H7 (cell line): ENCODE measurements at places on chromosomes 7 and 10.

DNA sequence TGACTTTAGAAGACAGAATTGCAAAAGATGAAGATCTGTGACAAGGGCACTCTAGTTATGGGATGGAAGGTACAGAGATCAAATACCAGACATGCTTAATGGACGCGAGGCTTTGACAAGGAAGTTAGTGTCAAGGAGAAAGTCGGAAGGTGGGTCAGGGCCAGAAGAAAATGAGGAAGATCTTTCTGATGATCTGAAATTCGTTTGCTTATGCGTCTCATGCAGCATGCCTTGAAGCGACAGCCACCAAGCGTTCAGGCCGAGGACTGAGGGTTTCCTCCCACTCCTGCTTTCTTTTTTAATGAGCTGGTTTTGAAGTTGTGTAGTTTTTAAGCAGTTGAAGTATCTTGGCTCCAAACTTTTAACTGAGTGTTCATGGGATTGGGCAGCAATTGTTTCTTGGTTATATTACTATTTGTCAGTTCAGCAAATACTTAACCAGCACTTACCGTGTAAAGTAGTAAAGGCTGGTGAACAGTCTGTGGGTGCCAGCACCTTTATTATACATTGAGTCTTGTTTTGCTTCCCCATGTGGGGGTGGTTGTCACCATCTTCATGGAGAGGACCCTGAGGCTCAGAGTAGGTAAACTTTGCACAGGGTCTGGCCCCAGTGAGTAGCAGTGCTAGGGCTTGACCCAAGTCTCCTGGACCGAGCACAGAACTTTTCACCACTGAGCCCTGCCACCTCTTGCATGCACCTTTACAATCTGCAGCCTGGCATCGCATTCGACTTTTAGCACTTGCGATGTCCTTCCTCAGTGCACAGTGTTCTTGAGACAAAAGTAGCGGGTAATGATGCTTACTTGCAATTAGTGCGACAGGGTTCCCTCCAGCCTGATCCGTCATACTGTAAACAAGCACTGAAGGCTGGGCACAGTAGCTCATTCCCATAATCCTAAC, 14.3 kb upstream of the BHLHA15 start:
- no peak for DNase-seq

GRCh38 chr10:114279289-114279688, 40.2 kb downstream of the VWA2 start:
- DNase-seq: no peak

DNA sequence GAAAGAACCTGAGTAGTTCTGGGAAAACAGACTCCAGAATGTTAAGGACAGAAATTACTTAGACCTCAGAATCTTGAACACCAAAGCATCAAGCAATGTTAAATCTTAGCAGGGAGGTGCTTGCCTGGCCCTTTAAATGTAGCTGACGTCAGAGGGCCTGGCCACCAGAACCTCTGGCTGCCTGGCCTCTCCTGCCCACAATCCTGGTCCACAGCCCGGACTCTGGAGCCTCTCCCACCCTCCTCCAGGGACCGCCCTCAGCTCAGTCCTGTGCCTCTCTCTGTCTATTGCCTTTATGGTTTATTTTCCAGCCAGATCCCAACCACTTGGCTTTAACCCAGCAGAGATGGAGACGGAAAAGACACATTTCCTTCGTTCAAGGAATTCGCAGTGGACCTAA, 42.2 kb upstream of the EGR2 start:
- peak; percentile 26 for DNase-seq

- no peak for DNase-seq
Measured at GRCh38 chr7:39749177-39749576, 125.8 kb downstream of the RALA start.

- DNase-seq: no peak
Measured at GRCh38 chr7:34096198-34096651, 190.9 kb downstream of the BMPER start.

GRCh38 chr10:42990016-42990720, 86.7 kb upstream of the RET start:
- DNase-seq: peak; percentile 31

- peak; percentile 57 for DNase-seq
Measured at GRCh38 chr10:124494046-124494807, 32.6 kb downstream of the LHPP start.

GRCh38 chr10:121640266-121640665, 42.0 kb upstream of the FGFR2 start:
- DNase-seq: no peak

- no peak for DNase-seq
Measured at GRCh38 chr7:140484951-140485499, 5.7 kb upstream of the MKRN1 start.

DNA sequence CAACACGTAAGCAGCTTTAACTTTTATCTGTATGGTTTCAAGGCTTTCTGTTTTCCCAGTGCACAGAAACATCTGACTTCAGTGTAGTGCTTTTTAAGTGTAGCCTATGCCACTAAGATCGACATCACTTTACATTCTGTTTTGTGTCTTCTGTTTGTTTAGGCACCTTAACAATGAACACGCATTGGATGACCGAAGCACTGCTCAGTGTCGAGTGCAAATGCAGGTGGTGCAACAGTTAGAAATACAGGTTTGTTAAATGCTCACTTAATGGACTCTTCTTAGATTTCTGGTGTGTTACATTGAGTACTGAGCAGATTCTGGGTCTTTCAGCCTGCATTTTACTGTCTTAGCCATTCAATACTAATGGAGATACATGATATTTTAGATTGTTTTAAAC, 237.4 kb downstream of the FOXP2 start:
- DNase-seq: no peak

GRCh38 chr7:27185013-27185853, at the start of gene HOXA11:
HOXA11 (minus strand) TSS chr7:27185232; CDS start chr7:27185144, 88 bp downstream.
- peak; percentile 76 for DNase-seq

GRCh38 chr7:6615723-6616555, 529 bp downstream of the ZNF853 start:
- DNase-seq: peak; percentile 90

GRCh38 chr7:504221-505111, 15.2 kb downstream of the PDGFA start:
- no peak for DNase-seq

GRCh38 chr7:118288098-118288497, 63.6 kb downstream of the ANKRD7 start:
- no peak for DNase-seq

DNA sequence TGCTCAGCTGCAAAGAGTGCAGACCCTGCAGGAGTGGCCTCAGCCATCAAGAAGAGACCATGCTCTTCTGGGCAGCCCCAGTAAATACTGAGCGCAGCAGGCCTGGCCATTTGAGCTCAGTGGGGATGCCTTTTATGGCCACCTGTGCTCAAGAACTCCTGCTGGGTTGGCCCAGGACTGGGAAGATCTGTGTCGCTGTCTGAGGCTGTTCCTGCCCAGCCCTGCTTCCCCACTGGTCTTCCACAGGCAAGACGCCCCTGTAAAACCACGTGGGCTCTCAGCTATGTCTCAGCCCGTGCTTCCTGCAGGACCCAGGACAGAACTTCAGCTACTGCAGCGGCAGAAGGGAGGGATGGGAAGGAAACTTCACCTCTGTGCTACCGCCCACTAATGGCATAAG, 10.5 kb upstream of the PPIF start:
- peak; percentile 62 for DNase-seq

DNA sequence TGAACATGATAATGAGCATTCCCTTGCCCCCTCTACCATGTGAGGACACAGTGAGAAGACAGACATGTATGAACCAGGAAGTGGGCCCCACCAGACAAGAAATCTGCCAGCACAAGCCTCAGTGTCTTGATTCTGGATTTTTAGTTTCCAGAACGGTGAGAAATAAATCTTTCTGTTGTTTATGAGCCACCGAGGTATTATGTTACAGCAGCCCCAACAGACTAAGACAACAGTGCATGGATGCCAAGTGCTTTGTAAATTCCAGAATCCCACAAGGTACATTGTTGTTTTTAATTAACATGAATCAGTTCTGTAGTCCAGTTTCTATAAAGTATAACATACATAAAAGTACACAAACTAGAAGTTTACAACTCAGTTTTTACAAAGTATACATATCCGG, 162.2 kb downstream of the ARHGAP21 start:
- DNase-seq: no peak

DNA sequence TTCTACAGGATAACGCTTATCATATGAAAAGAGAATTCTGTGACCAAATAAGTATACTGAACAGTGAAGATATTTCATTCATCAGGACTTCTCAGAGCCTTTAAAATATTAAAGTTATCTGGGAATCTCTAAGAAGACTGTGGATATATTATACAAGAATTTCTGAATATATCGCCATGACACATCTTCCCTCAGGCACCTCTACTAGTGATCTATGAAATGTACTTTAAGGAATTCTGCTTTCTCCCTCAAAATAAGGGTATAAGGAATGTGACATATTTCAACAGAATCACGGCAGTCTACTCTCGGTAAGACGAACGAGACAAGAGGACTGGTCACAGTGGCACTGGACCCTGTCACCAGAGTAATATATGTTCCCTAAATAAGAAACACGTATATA, 504.2 kb upstream of the PHF14 start:
- no peak for DNase-seq

- peak; percentile 48 for DNase-seq
Measured at GRCh38 chr7:5605775-5606634, 175.5 kb downstream of the RNF216 start.

GRCh38 chr7:90850471-90850870, 254.3 kb downstream of the CDK14 start:
- DNase-seq: no peak
